ENCODE measurements at places on chromosomes 13 and 19. TPM values are rescaled to one million over a fixed set of nuclear protein-coding genes. Genes with fewer than 3 reads are reported as not detected.

COLGALT1 gene
- total RNA-seq: 78.9 TPM

CLIP3 gene
- total RNA-seq: 0.60 TPM

FAM32A gene
- 66.3 TPM for total RNA-seq

SYNE4 gene
- total RNA-seq: 1.8 TPM

INSL3 gene
- 1.8 TPM for total RNA-seq

PRR12 gene
- total RNA-seq: 17.8 TPM

ADGRE3 gene
- total RNA-seq: not detected

PSG7 gene
- not detected for total RNA-seq

PLIN4 gene
- not detected for total RNA-seq

LSM7 gene
- total RNA-seq: 187 TPM

TTYH1 gene
- total RNA-seq: 1.8 TPM

PROZ gene
- total RNA-seq: 0.14 TPM

MCF2L gene
- 10.7 TPM for total RNA-seq

C2CD4C gene
- 0.19 TPM for total RNA-seq

CADM4 gene
- 0.29 TPM for total RNA-seq

CGB5 gene
- total RNA-seq: not detected

PDX1 gene
- not detected for total RNA-seq

KIR2DL1 gene
- not detected for total RNA-seq

IRGC gene
- not detected for total RNA-seq

ZSCAN1 gene
- not detected for total RNA-seq

CACNG8 gene
- total RNA-seq: not detected

ZNF426 gene
- 18.8 TPM for total RNA-seq

KLK2 gene
- total RNA-seq: 0.45 TPM

ZNF493 gene
- total RNA-seq: 10.4 TPM

FFAR2 gene
- not detected for total RNA-seq

RFX2 gene
- 9.5 TPM for total RNA-seq

PGLYRP2 gene
- total RNA-seq: not detected

ELSPBP1 gene
- total RNA-seq: not detected

GET3 gene
- 78.3 TPM for total RNA-seq

TNNT1 gene
- not detected for total RNA-seq

KASH5 gene
- total RNA-seq: 1.1 TPM

ZNF568 gene
- total RNA-seq: 9.8 TPM

LSR gene
- 40.6 TPM for total RNA-seq

ZNF254 gene
- total RNA-seq: 9.7 TPM

FFAR3 gene
- total RNA-seq: 1.2 TPM

TMEM143 gene
- 16.6 TPM for total RNA-seq

AZU1 gene
- not detected for total RNA-seq

SOX1 gene
- not detected for total RNA-seq

ZGLP1 gene
- 4.0 TPM for total RNA-seq

KCNJ14 gene
- 1.5 TPM for total RNA-seq

MUC16 gene
- total RNA-seq: not detected

ZNF230 gene
- 2.5 TPM for total RNA-seq

ACTMAP gene
- total RNA-seq: 13.8 TPM

ZNF329 gene
- 6.8 TPM for total RNA-seq

PRKD2 gene
- 76.2 TPM for total RNA-seq

CKM gene
- total RNA-seq: not detected

ZNF160 gene
- 27.4 TPM for total RNA-seq

SSC5D gene
- 1.4 TPM for total RNA-seq

SMIM24 gene
- total RNA-seq: 2.5 TPM

ASF1B gene
- 77.5 TPM for total RNA-seq

GPI gene
- total RNA-seq: 698 TPM

SCEL gene
- total RNA-seq: not detected

ZNF582 gene
- total RNA-seq: 3.2 TPM

Data from activated naive CD8-positive, alpha-beta T cell treated with anti-CD3 and anti-CD28 coated beads for 36 hours (primary cell).